ENCODE measurements at places on chromosomes 1 and 21. TPM values are rescaled to one million over a fixed set of nuclear protein-coding genes. Genes with fewer than 3 reads are reported as not detected.

C1orf94 gene
- 0.39 TPM for total RNA-seq

OPTC gene
- not detected for total RNA-seq

AKNAD1 gene
- not detected for total RNA-seq

ACOT11 gene
- 0.85 TPM for total RNA-seq

PALMD gene
- total RNA-seq = 9.9 TPM

SYT6 gene
- not detected for total RNA-seq

GSTM1 gene
- total RNA-seq = 26.8 TPM

ESPN gene
- not detected for total RNA-seq

DONSON gene
- 46.9 TPM for total RNA-seq

NBPF19 gene
- total RNA-seq = 9.5 TPM

SMCP gene
- not detected for total RNA-seq

MROH9 gene
- total RNA-seq = not detected

CELA2A gene
- not detected for total RNA-seq

CDCP2 gene
- not detected for total RNA-seq

LRRIQ3 gene
- total RNA-seq = 1.7 TPM

ATP1A2 gene
- total RNA-seq = not detected

LMOD1 gene
- total RNA-seq = 6.4 TPM

GBP5 gene
- 10.4 TPM for total RNA-seq

OR2T35 gene
- not detected for total RNA-seq

CTSK gene
- 44.6 TPM for total RNA-seq

ZZZ3 gene
- total RNA-seq = 94.4 TPM

PDC gene
- not detected for total RNA-seq

PACC1 gene
- total RNA-seq = 9.4 TPM

Measured in SJSA1 (cell line).